Epithelial cell of proximal tubule (primary cell): ENCODE measurements at places on chromosomes 11 and 22. TPM values are rescaled to one million over a fixed set of nuclear protein-coding genes. Genes with fewer than 3 reads are reported as not detected.

DNA sequence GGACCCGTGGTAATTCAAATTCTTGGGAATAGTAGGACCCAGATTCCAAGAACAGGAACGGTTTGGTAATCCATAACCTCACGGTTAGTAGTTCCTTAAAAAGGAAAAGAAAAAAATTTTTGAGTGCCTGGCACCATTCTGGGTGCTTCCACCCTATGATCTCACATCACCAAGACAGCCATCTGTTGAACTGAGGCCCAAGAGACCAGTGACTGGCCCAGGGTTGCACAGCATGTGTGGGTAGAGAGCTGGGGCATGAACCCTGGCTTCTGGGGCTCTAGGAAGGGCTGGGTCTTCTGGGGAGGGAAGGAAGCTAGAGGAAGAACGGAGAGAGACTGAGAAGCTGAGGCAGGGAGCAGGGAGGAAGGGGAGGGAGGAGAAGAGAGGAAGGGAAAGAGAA is 4.7 kb upstream of the SPI1 start:
- no peak for DNase-seq

- DNase-seq: no peak
Observed at GRCh38 chr11:130214861-130215530, 55.4 kb downstream of the ST14 start.

DNA sequence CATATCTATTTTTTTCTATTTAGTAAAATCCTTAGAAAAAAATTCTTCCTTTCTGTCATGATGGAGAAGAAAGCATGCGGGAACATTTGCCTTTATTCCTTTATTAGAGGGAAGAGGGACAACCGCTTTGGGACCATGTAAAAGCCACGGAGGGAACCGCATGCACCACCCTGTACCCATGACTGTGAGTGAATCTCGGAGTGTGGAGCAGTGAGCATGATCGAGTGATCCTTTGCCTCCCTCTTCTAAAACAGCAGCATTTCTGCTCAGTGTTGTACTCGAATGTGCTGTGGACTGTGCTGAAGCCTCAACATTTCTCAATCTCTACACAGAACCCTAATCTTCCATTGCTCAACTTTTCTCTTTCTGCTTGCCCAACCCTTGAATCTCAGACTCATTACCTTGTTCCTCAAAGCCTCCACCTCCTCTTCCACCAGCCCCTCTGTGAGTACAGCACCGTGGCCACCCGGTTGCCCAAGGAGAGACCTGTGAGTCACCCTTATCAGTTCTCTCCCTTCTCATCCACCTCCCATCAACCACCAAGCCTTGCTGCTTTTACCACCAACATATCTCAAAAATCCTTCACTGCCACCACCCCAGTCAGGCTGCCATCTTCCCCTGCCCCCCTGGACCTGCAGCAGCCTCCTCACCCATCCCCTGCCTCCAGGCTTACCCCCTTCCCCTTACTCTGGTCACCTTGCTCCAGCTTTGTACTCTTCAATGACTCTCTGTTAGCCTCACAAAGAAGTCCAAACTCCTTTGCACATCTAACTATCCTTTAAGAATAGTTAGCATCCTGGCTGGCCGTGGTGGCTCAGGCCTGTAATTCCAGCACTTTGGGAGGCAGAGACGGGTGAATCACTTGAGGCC is 103.1 kb downstream of the NAT10 start:
- peak; percentile 66 for DNase-seq

DNA sequence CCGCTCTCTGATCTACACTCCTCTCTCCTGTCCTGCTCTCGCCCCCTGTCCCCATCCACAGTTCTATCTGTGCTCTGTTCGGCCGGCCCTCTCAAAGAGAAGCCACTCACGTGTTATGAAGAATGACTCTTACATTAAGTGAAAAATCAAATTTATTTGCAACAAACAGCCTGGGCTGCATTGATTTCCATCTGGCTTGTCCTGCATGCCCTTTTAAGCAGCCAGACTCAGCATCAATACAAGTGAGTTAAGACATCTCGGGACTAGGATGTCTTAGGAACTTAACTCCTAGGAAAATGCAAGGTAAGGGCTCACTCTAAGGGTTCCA is 373.5 kb downstream of the TENM4 start:
- DNase-seq: no peak

DNA sequence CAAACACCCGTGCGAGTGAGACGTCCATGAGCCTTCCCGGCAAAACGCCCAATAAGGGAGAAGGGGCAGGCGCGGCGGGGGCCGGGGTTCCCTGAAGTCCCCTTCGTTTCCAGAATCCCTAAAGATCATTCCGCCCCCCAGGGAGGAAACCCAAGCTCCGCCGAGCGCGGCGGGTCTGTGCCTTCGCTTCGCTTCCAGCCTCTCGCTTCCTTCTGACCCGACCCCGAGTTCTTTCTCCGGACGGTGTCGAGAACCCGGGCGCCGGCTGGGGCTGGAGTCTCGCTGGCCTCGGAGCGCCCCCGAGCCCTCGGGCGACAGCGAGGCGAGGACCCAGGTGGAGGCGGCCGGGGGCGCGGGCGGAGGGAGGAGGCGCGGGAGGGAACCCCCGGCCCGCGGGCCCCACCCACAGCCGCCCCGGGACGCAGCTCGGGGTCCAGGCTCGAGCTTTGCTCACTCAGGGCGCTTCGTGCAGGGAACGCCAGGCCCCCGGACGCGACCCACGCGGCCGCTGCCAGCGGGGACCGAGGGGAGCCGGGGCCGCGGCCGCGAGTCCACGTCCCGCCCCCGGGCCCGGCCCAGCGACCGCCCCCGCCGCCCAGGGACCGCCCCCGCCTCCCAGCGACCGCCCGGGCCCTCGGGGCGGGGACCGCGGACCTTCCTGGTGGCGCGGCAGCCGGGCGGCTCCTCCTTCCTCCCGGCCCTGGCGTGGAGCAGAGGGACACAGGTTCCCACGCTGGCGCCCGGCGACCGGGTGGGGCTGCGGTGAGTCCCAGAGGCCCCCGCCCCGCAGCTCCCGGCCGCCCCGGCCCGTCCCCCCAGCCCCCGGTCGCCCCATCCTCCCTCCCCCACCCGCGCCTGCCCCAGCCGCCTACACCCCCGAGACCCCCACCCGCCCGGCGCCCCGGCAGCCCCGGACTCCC is at the start of gene PGGHG:
PGGHG (plus strand) TSS at position 649 of the 920 bp plus-strand sequence. CDS start 691 bp downstream, outside the sequence.
- no peak for DNase-seq

DNA sequence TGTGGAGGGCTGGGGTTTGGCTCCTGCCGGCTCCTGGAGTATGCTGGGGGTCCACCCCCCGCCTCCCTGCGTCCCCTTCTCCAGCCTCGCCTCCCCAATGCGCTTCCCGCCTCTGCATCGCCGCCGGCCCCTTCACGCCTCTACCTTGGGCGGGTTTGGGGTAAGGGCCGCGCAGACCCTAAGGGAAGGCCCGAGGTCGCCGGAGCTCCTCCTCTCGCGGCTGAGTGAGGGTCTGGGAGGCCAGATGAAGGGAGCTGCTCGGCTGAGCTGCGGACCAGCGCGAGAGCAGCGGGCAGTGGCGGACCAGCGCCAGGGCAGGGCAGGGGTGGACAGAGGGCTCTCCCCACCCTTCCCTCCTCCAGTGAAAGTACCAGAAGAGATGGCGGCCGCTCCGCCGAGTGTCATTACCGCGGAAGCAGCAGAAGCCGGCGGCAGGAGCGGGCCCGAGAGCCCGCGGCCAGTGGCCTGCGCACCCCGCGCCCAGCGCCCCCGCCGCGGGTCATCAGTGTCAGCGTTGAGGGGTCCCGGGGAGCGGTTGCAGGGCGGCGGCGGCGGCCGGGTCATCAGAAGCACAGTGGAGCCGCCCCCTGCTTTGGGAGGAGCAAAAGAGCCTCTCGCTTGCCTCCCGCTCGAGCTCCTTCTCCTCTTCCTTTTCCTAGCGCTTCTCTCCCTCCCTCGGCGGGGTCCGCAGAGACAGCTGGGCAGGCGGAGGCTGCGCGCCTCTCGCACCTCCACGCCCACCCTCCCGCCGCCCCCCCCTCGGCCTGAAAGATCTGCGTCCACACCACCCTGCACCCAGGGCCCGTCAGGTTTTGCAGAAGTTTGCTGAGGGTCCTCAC is 255.6 kb upstream of the CADM1 start:
- no peak for DNase-seq

DNA sequence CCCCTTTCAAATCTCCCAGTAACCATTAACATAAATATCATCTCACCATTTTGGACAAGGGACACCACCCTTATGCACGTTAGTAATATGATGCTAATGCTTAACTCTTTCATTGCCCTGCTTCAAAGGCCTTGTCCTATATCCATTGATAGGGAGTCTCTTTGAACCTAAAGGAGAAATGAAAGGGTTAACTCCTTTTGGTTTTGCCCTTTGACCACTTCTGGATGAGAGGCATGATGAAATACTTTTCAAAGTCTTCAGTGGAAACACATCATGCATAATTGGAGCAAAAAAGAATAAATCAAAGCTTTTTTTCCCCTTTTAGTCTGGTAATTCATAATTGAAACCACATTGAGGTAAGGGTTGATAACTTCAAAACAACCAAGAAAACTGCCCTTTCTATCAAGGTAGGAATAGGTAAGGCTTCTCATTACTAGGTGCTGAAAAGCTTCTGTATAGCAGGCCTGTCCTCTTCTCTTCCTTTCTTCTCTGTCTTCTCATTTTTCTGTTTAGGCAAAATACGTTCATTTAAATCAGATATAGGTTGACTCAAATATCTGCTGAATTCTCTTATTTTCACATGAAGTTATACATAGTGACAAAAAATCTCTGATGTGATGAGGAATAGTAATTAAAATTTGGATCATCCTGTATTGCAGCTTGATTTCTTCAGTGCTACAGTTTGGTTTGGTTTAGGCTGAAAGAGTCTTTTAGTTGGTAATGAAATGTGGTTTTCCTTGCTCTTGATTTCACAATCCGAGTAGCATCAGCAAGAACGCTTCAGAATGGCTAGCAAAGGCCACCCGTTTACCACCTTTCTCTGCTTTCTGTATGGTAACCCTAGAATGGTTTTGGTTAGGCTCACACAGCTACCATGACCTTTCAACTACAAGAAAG is 94.8 kb downstream of the EXT2 start:
- no peak for DNase-seq

- no peak for DNase-seq
Observed at GRCh38 chr22:19823191-19823901, 31.3 kb downstream of the GNB1L start.

GRCh38 chr22:39664485-39665200 is 94.1 kb downstream of the CACNA1I start:
- no peak for DNase-seq

DNA sequence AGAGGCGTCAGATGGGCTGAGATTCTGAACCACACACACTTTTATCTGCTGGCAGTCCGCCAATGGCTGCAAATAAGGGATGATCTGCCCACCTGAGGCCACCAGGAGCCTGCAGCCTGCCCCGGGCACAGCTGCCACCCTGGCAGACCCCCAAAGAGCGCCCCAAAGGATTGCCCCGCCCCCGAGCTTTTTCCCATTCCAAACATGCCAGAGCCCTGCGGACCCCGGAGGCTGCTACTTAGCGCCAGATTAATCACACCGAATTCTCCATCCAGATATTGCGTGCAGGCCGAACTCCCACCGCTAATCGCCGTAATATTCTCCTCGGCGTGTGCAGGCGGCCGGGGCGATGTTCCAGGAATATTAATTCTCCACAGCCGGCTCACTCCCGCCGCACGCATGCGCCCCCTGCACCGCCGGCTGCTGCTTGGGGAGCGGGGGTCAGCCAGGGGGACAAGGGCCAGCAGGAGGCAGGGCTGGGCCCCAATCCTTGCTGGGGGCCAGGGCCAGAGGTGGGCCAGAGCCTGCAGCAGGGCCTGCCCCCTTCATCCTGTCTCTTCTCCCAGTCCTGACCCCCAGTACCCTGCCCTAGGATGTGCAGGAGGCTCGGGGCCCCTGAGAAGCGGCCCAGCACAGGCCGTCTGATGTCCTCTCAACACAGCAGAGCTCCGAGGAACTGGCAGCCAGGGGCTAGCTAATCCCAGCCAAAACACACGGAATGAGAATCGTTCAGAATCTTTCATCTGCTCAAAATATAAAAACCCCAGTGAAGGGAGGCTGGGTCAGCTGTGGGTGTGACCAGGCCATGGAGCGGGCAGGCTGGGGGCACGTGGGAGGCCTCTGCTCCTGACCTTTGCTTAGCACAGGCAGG is 19.5 kb upstream of the TCF20 start:
- no peak for DNase-seq

- no peak for DNase-seq
Observed at GRCh38 chr11:77557553-77557952, 32.2 kb upstream of the AQP11 start.

DNA sequence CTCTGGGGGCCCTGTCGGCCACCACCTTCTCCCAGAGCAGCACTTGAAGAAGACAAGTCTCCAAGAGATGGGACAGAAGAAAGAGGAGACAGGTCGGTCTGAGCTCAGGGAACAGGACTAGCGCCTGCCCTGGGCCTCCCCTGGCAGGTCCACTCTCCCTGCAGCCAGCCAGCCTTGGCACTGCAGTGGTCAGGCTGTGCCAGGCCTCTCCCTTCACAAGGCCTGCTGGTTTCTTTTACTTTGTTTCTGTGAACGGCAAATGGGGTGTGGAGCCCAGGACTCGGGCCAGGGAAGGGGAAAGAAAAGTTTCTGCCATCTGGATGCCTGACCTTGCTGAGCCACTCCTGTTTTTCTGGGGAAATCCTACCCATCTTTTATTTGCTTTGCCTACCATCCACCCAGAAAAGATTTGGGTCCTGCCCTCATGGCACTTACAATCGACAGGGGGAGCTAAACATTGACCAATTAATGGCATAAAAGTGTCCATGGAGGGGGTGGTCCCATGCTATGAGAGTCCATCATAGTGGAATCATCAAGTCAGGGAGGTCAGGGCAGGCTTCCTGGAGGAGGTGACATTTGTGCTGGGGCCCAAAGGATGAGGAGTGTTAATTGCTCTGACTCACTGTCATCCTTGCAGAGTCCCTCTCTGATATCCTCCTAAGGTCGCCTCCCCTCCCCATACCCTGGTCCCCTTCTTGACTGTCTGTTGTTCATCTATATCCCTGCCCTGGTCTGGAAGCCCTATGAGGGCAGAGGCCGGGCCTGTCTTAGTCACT is 65.2 kb downstream of the NFAM1 start:
- DNase-seq: no peak

DNA sequence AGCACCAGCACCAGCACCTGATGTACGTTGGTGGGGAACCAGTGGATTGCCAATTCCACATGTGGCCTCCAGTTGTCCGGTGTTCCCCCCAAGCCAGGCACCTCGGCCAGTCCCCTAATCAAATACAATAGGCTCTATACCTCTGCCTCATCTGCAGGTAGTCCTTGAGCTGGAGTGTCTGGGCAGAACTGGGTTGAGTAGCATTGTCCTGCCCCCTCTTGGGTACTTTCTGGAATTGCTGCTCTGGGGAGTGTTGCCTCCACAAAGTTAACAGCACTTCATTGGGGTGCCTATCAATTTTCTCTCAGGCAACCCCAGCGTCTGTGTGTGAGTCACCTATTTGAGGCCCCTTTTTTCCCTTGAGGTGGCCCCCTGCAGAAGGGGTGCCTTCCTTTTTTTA is 413.0 kb upstream of the LARGE1 start:
- no peak for DNase-seq

- no peak for DNase-seq
Observed at GRCh38 chr11:71933141-71933933, 4.5 kb downstream of the RNF121 start.

- no peak for DNase-seq
Observed at GRCh38 chr11:9530020-9530621, 43.3 kb upstream of the WEE1 start.

DERL3 gene
- 0.12 and 2.3 TPM in 2 replicates for total RNA-seq

MRGPRX3 gene
- not detected in 2 replicates for total RNA-seq
